ENCODE measurements at places on chromosomes 2 and 18.

DNA sequence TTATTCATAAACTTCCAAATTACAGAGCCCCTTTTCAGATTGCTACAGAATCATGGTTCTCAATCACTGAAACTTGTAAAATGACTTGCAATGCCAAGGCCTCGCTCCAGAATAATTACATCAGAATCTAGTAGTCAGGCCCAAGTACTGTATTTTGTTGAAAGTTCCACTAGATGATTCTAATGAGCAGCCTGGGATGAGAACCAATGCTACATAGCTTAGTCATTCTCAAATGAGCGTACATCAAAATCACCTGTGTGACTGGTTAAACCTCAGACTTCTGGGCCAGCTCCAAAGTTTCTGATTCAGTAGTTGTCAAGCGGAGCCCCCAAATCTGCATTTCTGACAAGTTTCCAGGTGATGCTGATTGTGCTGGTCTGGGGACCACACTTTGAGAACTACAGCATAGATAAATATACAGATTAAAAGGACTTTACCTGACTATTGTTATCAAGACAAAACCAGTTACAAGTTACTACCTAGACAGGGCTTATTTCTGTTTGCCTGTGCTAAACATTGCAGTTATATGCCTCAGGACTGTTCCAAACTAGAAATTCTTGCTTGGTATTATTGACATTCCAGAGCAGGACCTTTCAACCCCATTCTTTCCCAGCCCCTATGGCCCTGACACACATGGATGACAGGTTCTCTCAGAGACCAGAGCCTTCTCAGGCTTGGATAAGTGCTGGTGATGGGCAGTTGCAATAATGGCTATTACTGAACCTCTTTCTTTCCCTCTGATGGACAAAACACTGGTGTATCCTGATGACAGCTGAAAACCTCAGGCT is 83.1 kb downstream of the UPP2 start:
- no peak for DNase-seq

DNA sequence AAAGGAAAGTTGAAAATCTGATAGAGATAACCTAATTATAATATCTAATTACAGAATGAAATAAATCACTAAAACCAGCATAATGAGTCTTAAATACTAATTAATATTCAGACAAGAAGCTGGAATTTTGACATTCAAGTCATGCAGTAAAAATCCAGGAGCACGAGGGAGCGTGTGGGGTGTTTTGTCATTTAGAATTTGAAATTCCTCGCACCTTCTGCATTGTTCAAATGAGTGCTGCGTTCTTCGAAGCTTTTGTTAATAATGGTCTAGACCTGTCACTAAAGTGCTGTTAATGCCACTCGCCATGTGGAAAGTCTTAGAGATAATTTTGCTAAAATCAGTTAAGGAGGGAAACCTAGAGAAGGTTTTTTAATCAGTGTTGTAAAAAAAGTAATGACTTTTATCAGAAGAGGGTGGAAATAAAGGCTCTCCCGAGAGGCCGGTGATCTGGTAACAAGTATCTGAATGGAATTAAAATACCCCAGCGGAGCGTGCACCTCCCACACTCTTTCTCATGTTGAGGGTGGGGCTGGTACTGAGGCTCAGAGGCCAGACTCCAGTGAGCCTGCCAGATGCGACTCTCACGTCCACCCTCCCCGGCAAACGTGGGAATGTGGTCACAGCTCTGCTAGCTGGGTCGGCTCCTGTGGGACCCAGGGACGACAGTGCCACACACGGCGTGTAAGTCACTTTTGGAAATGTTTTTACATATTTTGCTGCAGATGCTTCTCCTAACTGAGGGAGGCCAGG is 69.4 kb upstream of the MYT1L start:
- no peak for DNase-seq

GRCh38 chr18:36378205-36378604 is 80.7 kb downstream of the FHOD3 start:
- no peak for DNase-seq

GRCh38 chr2:15427987-15428386 is 133.1 kb downstream of the NBAS start:
- no peak for DNase-seq

DNA sequence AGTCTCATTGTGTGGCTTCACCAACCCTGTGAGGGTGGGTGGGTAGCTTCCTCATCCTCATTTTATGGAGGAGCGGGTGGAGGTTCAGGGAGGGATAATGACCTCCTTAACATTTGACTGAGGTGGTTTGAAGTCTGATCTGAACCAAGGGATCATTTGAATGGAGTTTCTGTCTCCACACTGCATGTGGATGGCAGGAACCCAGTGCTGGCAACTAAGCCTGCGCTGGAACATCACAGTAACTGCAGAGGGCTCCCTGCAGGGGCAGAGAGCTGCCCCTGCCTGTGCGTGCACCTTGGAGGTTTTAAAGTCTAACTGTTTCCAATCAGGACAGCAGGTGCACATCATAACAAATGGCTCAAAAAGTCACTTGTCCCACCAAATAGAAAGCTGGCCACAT is 3.3 kb downstream of the AGAP1 start:
- no peak for DNase-seq

GRCh38 chr2:223952280-223952968 is 4.8 kb upstream of the MRPL44 start:
- DNase-seq = no peak

- DNase-seq = no peak
Measured at GRCh38 chr2:25290811-25291495, 50.8 kb downstream of the DNMT3A start.

DNA sequence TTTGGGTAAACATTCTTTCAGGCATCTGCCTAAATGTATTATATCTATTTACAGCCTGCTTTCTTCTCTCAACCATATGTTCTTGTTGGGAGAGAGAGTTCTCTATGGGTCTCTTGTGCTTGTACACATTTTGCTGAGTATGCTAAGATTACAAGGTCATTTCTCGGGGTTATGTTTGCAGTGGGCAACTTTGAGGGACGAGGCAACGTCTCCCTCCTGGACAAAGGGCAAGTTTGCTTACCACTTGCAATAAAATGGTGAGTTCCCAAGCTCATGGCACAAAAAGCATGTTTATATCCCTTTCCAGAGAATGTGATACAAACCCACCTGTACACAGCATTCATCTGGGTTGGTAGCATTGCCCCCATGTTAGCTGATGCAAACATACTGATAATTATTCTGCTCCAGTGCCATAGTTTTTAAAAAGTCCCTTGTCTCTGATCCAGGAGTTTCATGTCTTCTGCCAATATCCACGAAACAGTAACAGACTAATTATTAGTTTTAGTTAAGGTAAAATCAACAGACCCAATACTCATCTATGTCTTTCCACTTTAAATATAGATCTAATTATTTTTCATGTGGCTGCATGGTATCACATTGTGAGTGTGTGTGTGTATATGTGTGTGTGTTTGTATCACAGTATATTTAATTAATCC is 84.2 kb upstream of the MAPK4 start:
- no peak for DNase-seq

- DNase-seq = no peak
Measured at GRCh38 chr2:66032226-66032775, 402.6 kb upstream of the MEIS1 start.

- no peak for DNase-seq
Measured at GRCh38 chr2:164542581-164543021, 78.7 kb downstream of the GRB14 start.

GRCh38 chr2:11807156-11808015 is 61.0 kb downstream of the LPIN1 start:
- DNase-seq = no peak

GRCh38 chr2:48129293-48129950 is 223.1 kb upstream of the FBXO11 start:
- DNase-seq = no peak

DNA sequence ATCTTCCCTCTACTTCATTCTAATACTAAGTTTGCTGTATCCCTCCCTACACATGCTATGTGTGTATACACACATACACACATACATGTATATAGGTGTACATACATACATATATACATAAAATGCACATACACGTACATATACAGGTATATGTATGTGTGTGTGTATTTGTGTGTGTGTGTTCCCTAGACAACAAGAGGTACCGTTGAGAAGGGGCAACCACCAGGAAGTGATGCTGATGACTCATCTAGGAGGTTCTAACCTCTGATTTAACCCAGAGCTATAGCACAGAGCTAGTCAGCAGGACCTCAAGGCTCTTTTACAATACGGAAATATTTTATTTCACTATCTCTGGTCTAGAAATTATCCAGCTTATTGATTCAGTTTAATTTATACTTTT is 139.2 kb downstream of the LAMA3 start:
- no peak for DNase-seq

- no peak for DNase-seq
Measured at GRCh38 chr2:215084080-215084479, 54.3 kb downstream of the ABCA12 start.

DNA sequence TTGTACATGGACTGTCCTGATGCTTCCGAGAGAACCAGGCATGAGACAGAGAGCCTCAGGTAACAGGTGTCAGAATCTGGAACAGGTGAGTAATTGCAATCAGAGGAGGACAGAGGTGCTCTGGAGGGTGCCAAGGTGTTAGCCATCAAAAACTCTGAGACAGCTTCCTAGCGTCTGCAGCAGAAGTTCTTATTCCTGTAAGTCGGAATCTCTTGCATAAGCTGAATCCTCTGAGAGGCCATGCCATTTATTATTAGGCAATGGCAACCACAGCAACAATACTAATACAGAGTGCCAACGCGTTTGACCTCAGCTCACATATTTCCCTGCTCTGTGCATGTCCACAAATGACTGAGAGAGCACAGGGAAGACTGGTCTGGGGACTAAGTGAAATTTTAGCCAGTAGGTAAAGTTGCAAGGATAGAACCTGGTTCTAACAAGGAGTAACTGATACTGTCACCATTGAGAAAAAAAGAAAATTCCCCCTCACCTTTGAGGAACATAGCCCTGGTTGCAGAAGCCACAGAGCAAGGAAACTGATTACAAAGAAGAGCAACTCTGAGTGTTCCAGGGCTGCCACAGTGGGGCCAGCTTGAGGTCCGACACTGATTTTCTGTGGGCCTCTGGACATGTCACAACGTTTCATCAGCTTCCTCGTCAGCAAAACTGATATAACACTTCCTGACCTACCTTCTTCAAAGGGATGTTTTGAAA is 55.1 kb upstream of the ACSL3 start:
- DNase-seq = no peak

DNA sequence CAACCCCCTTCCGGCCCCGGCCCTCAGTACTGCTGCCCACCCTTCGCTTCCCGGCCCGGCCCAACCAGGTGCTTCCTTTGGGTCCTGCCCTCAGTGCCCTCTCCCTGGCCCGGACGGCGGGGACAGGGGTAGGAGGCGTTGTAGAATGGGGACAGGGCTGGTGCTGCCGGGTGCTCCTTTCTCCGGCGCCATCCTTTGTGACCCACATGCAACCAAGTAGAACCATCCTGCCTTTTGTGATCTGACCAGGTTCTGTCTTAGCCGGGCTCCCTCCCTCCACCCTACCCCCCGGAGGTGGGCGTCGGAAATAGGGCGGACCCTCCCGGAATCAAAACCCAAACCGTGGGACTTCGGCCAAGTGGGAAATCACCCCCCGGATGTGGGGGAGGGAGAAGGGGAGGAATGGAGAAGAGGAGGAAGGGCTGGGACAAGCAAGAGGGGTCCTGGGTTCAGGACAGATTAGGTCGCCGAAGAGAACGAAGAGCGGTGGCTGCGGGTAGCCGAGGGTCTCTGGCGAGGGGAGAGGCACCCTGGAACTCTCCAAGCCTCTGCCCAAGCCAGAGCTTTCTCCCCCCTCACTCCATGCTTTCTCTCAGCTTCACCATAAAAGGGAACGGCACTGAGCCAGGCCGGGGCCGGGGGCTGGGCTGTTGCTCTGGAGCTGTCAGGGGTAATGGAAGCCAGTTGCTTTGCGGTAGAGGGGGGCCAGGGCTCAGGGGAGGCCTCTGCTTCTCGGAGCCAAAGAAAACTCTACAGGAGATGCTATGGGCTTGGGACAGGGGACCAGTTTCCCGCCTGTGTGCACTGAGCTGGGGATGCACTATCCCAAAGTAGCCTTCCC is 756 bp upstream of the OST4 start:
- DNase-seq = no peak

- no peak for DNase-seq
Measured at GRCh38 chr18:13646633-13647032, 79.7 kb downstream of the FAM210A start.

DNA sequence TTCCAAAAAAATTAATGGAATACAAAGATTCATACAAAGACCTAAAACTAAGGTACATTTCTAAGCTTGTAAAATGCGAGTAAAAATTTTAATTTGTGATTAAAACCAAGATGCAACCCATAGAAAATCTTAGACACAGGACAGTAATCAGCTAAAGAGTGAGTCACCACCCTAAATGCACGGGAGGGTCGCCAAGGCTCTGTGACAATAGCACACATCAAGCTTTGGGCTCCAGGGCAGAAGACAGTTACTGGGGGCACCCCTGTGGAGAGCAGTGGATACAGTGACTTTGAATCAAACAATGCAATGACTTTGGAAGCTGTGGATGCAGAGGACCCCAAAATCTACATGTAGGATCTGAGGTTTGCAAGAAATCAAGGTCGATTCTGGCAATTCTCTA is 7.5 kb downstream of the FLACC1 start:
- no peak for DNase-seq

DNA sequence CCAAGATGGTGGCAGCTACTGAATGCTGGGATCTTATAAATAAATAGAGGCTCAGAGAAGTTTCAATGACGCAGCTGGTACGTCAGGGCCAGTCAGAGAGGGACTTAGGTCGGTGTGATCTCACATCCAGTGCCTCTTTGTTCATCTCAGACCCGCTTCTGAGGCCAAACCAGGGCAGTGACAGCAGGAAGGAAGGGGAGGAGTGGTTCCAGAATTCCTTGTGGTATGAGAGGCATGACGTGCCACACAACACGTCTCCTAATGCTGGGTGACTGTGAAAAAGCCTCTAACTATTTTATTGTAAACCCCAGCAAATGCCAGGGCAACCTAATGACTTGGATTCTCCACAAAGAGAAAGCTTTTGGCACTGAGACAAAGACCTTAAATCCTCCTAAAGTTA is 423.3 kb downstream of the LPIN1 start:
- no peak for DNase-seq

- DNase-seq = no peak
Measured at GRCh38 chr2:219551441-219552381, 7.9 kb downstream of the TMEM198 start.
